Activated CD8-positive, alpha-beta memory T cell treated with anti-CD3 and anti-CD28 coated beads, Interleukin-2, amount 10 ng/mL, durations not matched to agents 7 days and 5 days (primary cell): ENCODE measurements at places on chromosomes 16 and 17.
A peak's percentile ranks its signal among the peaks of the same experiment; 100 is the strongest.

DNA sequence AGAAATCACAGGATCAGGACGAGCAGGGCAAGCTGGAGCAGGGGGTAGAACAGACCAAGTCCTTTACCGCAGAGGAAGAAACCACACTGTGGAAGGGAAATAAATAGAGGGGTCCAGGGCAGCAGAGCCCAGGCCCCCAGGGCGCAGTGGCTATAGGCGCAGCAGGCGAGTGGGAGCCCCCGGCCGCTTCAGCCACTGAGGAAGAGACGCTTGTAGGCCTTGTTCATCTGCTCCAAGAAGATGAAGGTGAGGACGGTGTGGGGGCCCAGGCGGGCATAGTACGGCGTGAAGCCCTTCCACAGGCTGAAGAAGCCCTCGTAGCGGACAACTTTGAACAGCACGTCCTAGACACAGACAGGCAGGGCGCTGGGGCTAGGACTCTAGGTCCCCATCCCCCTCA lies 2.3 kb downstream of the SLC25A11 start:
- no peak for DNase-seq
- no peak overlapping the region for H3K4me3 ChIP-seq
- H3K4me1 ChIP-seq: peaks cover 54% of the 10 kb centered on the region
- no peak overlapping the region for H3K27ac ChIP-seq
- H3K36me3 ChIP-seq: peaks cover 47% of the 10 kb centered on the region
- no peaks in the 10 kb centered on the region for H3K27me3 ChIP-seq

GRCh38 chr17:50161023-50161910 lies 4.5 kb upstream of the SGCA start:
- DNase-seq: peak; percentile 96
- peaks cover 28% of the 10 kb centered on the region for H3K4me1 ChIP-seq
- peaks cover 8% of the 10 kb centered on the region for H3K27me3 ChIP-seq
- peak overlapping the region; percentile 77 for H3K4me3 ChIP-seq
- H3K27ac ChIP-seq: peak overlapping the region; percentile 67

DNA sequence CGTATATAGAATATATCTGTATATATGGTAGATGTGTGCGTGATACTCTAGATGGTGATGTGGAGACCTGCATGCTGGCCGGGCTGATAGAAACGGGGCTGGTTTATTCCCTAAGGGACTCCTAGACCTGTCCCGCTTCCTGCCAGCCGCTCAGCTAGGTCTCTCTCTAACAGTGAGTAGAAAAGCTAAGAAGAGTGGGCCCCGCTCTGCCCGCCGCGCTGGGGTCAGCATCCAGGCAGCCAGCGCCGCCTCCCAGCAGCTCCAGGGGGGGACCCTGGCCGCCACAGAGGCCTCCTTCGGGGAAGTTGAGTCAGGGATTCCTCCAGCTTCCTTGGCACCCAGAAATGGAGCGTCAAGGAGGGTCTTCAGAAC lies 9.4 kb downstream of the CYGB start:
- H3K27ac ChIP-seq: no peak overlapping the region
- peaks cover 16% of the 10 kb centered on the region for H3K4me1 ChIP-seq
- peaks cover 5% of the 10 kb centered on the region for H3K27me3 ChIP-seq
- no peak overlapping the region for H3K4me3 ChIP-seq
- no peak for DNase-seq

DNA sequence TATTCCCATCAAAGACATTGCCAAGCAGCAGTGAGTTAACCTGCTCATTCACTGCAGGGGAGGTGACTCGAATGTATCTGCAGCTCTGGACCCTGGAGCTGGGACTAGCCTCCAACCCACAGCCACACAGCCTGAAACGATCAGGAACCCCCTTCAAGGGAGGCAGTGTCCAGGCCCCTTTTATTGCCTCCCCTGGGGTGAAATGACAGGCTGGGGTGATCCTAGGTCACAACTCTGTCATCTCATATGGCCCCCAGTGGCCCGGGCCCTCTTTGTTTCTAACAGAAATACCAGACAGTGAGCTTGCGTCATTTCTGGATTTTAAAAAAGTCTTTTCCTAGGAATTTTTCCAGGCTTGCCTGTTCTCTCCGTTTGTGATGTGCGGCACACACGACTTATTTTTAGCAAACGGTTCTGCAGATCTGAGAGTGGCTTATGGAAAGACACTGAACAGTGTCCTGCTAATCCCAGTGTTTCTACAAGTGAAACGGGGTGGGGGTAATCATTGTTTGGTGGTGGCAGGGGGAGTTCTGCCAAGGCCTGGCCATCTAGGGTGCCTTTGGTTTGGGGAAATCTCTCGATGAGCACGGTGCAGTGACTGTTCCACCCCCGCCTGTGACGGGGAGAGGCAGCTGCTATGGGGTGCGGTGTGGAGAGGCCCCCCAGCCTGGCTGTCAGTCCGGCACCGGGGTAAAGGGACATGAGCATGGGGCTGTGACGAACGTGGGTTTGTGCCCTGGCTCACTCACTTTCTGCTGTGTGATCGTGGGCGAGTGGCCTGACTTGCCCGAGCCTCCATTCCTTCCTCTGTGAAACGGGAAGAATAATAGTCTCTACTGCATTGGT lies 27.2 kb downstream of the NAGPA start:
- no peak overlapping the region for H3K27ac ChIP-seq
- no peak overlapping the region for H3K4me3 ChIP-seq
- H3K4me1 ChIP-seq: no peaks in the 10 kb centered on the region
- H3K27me3 ChIP-seq: peaks cover 3% of the 10 kb centered on the region
- no peak for DNase-seq

GRCh38 chr17:64066716-64067115 lies 46.3 kb upstream of the ICAM2 start:
- no peak overlapping the region for H3K4me3 ChIP-seq
- no peaks in the 10 kb centered on the region for H3K27me3 ChIP-seq
- H3K4me1 ChIP-seq: peaks cover 9% of the 10 kb centered on the region

DNA sequence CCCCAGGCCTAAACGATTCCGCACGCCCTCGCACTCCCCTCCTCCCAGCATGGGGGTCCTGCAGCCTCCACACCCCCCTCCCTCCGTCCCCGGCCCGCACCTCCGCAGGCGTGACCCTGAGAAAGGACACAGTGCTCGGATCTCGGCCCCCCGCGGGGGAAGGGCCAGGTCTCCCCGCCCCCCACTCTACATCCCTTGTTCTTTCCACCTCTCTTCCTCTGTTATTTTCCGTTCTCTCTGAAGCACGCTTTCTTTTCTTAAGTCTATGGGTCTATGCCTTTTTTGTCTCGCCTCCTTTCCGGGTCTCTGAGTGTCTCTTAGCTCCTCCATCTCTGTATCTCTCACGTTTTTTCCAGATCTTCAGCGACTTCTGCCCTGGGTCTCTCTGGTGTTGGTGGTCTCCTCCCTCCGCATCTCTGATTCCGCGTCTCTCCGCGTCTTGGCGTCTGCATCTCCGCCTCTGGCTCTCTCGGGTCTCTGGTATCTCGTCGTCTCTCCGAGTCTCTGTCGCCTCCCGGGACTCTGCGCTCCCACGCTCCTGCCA lies 2.1 kb upstream of the HES7 start:
- H3K4me1 ChIP-seq: peaks cover 49% of the 10 kb centered on the region
- peak; percentile 57 for DNase-seq
- no peaks in the 10 kb centered on the region for H3K36me3 ChIP-seq
- H3K27me3 ChIP-seq: peaks cover 46% of the 10 kb centered on the region
- peak overlapping the region; percentile 95 for H3K4me3 ChIP-seq

DNA sequence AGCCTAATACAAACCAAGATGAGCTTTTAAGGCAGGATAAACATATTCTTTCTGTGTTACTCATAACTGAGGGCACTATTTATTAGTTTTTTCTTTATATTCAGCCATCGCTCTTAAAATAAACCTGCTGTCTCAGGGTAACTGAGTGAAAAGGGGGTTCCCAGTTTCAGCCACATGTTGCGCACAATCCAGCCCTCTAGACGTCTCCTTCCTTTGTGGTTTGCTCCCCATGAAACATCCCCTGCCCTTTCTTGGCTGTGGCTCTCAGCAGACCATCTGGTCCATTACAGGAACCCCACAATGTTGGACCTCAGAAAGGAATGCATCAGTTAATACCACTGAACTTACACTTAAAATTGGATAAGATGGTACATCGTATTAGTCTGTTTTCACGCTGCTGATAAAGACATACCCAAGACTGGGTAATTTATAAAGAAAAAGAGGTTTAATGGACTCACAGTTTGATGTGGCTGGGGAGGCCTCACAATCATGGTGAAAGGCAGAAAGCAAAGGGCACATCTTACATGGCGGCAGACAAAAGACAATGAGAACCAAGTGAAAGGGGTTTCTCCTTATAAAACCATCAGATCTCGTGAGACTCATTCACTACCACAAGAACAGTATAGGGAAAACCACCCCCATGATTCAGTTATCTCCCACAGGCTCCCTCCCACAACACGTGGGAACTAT lies 12.6 kb upstream of the IL21R start:
- H3K4me1 ChIP-seq: peaks cover 37% of the 10 kb centered on the region
- H3K36me3 ChIP-seq: peaks cover 51% of the 10 kb centered on the region
- no peak overlapping the region for H3K27ac ChIP-seq
- H3K4me3 ChIP-seq: no peak overlapping the region

GRCh38 chr17:50272711-50273653 lies 1.3 kb upstream of the TMEM92 start:
- H3K36me3 ChIP-seq: no peaks in the 10 kb centered on the region
- peaks cover 27% of the 10 kb centered on the region for H3K27me3 ChIP-seq
- no peak overlapping the region for H3K27ac ChIP-seq
- H3K4me3 ChIP-seq: peak overlapping the region; percentile 69
- peak; percentile 60 for DNase-seq

- no peaks in the 10 kb centered on the region for H3K36me3 ChIP-seq
- no peak for DNase-seq
- H3K27me3 ChIP-seq: no peaks in the 10 kb centered on the region
- H3K27ac ChIP-seq: no peak overlapping the region
These were observed 74.5 kb upstream of the HSBP1 start for GRCh38 chr16:83733301-83733700.

DNA sequence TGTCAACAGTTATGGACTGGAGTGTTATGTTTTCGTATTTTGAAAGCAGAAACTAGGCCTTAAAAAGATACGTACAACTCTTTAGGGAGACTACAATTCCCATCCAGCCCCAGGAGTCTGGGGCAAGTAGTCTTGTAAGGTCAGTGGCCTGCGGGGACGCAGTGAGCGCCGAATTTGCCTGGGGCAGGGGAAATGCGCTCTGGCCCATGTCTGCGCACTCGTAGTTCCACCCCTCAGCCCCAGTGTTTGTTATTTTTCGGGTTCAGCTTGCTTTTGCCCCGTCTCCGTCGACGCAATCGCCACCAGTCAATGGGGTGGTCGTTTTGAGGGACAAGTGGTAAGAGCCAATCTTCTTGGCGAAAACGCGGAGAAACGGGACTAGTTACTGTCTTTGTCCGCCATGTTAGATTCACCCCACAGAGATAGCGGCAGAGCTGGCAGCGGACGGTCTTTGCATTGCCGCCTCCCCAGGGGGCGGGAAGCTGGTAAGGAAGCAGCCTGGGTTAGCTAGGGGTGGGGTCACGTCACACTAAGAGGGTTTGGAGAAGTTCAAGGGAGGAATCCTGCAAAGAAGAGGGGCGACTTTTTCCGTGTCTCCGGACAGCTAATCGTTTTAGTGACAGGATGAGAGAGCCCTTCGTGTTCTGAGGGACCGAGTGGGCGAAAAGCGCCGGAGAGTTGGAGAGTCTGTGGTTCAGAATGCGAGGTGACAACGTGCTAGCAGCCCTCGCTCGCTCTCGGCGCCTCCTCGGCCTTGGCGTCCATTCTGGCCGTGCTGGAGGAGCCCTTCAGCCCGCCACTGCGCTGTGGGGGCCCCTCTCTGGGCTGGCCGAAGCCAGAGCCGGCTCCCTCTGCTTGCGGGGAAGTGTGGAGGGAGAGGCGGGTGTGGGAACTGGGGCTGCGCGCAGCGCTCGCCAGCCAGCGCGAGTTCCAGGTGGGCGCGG lies 1.1 kb upstream of the BRCA1 start:
- peak overlapping the region; percentile 99 for H3K27ac ChIP-seq
- H3K27me3 ChIP-seq: no peaks in the 10 kb centered on the region
- H3K4me1 ChIP-seq: peaks cover 45% of the 10 kb centered on the region

DNA sequence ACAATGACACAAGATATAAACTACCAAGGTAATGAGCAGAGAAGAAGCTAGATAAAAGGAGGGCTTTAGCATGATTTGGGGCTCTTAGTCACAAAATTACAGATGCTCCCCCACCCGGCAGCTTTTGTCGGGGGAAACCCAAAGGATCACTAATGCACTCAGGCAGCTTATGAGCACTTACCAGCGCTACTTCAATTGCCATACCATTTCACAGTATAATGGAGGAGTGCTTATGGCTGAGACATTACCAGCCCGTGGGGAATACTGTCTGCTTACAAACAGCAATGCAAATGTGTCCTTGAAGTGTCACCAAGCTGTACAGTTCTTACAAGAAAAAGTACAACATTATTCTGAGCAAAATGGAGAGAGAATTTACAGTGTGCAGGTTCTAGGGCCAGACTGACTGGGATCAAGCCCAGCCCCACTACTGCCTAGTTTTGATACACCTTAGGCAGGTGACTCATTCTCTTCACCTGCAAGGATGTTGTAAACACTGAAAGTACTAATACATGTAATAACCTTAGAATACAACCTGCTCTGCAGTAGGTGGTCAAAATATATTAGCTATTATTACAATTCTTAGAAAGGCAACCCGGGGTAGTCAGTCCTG lies 16.3 kb downstream of the ANKFY1 start:
- H3K27ac ChIP-seq: no peak overlapping the region
- H3K36me3 ChIP-seq: peaks cover 18% of the 10 kb centered on the region
- H3K4me3 ChIP-seq: no peak overlapping the region
- H3K27me3 ChIP-seq: no peaks in the 10 kb centered on the region
- H3K4me1 ChIP-seq: peaks cover 30% of the 10 kb centered on the region

DNA sequence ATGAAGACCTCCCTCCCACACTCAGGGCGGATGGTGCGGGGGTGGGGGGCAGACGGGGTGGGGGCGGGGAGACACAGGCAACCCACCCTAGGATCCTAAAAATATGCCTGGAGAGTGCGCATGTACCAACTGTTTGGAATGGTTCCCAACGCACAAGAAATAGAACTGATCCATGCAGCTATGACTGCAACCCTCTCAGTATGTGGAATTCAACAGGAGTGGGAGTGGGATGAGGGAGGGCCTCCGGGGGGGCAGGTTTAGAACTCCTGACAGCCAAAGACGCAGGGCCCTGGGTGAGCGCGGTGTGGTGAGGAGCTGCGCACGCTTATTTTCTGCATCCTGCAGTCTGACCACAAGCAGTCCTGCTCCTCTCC lies 1.1 kb upstream of the P2RX5 start:
- no peak for DNase-seq
- H3K27me3 ChIP-seq: no peaks in the 10 kb centered on the region
- H3K4me3 ChIP-seq: no peak overlapping the region
- peaks cover 24% of the 10 kb centered on the region for H3K36me3 ChIP-seq

- H3K27me3 ChIP-seq: peaks cover 26% of the 10 kb centered on the region
- peaks cover 12% of the 10 kb centered on the region for H3K4me1 ChIP-seq
- no peak for DNase-seq
These were observed 3.7 kb upstream of the TMEM231 start for GRCh38 chr16:75559564-75560372.
